NCI-H524 treated with DMSO at 0.1 percent for 48 hours (cell line): ENCODE measurements at places on chromosomes 11 and 22.

- no peak for DNase-seq
Observed at GRCh38 chr11:55967914-55968313, 1.8 kb downstream of the OR10AG1 start.

GRCh38 chr11:12410006-12410728, 32.8 kb downstream of the PARVA start:
- peak; percentile 67 for DNase-seq

DNA sequence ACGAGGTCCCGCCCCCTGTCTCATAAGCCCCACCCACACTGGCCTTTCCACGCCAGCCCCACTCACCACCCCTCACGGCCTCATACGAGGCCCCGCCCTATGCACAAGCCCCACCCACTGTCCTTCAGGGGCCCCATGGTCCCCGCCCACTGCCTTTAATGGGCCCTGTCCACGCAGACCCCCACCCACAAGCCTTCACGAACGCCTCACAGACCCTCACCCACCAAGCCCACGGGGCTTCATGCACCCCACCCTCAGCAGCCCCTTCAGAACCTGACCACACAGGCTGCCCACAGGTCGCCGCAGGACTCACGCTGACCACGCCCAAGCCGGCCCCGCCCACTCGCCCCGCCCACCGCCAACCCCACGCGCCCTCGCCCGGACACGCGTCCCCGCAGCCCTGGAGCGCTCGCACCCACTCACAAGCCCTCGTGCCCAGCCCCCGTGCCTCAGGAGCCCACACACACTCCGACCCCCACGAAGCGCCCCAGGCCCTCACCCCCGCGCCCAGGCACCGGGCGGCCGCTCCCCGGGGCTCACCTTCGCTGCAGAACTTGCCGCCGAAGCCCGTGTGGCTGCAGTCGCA, 10.5 kb downstream of the NRXN2 start:
- DNase-seq, result no peak

GRCh38 chr11:63537293-63538101, 889 bp downstream of the PLAAT4 start:
- no peak for DNase-seq

GRCh38 chr11:31940371-31941037, 129.4 kb upstream of the PAX6 start:
- no peak for DNase-seq
